ENCODE measurements at places on chromosomes 1 and 21.

- DNase-seq = no peak
Measured at GRCh38 chr1:181849071-181849470, 212.4 kb downstream of the ZNF648 start.

- DNase-seq = no peak
Measured at GRCh38 chr1:239268007-239268406, 118.4 kb upstream of the CHRM3 start.

DNA sequence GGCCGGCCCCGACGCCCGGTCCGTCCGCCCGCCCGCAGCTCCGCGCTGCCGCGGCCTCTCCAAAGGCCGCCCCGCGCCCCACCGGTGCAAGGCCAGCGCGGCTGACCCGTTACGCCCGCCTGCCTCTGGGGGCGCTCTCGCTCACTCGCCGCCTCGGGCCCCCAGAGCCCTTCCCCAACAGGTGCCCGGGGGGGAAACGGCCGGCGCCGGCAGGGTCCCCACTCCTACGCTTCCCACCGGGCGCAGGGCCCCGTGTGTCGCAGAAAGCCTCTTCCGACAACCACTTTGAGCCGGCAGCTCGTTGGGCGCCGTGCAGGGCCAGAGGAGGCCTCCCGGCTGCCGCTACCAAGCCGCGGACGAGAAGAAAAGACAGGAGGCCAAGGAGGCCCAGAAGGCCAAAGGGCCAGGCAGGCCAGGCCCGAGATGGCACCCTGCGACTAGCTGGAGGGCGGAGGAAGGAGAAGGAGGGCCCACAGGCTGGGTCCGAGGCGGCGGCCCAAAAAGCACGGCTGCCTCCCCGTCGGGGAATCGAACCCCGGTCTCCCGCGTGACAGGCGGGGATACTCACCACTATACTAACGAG, 64.9 kb upstream of the FCGR2A start:
- no peak for DNase-seq

DNA sequence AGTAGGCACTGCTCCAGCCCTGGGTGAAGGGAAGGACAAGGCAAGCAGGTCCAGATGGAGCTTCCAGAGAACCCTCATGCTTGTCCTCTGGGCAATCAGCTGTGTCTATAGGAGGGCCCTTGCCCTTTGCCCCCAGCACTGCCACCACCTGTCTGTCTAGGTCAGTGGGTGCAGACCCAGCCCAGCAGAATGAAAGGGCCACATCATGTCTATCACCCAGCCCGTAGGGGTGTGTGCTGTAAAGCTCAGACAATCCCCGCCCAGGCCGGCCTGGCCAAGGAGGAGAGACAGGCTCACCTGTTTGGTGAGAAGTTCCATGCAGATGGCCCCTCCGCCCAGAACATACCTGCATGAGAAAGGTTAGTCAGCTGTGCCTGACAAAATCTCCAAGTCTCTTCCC, 7.0 kb downstream of the UBE2Q1 start:
- no peak for DNase-seq

- DNase-seq = no peak
Measured at GRCh38 chr1:4561205-4561604, 93.2 kb upstream of the AJAP1 start.

- no peak for DNase-seq
Measured at GRCh38 chr1:94793296-94793656, 26.9 kb upstream of the SLC44A3 start.

- no peak for DNase-seq
Measured at GRCh38 chr1:15188678-15189077, 35.1 kb downstream of the TMEM51 start.

DNA sequence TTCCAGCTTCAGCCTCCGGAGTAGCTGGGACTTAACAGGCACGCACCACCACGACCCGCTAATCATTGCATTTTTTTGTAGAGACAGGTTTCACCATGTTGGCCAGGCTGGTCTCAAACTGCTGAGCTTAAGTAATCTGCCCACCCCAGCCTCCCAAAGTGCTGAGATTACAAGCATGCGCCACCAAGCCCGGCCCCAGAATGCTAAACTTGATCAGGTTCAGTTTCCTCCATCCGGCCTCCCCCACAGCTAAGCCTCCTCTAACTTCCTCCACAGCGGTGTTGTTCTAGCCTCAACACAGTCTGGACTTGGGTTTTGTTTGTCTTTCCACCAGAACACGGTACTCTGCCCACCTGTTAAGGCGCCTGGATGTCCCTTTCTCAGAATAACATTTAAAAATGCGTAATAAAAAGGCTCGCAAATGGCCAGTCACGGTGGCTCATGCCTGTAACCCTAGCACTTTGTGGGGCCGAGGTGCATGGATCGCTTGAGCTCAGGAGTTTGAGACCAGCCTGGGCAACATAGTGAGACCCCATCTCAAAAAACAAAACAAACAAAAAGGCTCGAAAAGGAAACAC, 2.4 kb downstream of the PARP1 start:
- DNase-seq = no peak

- DNase-seq = no peak
Measured at GRCh38 chr1:24226749-24227148, 39.7 kb upstream of the IFNLR1 start.

- DNase-seq = no peak
Measured at GRCh38 chr21:25563361-25564116, 43.7 kb downstream of the MRPL39 start.

DNA sequence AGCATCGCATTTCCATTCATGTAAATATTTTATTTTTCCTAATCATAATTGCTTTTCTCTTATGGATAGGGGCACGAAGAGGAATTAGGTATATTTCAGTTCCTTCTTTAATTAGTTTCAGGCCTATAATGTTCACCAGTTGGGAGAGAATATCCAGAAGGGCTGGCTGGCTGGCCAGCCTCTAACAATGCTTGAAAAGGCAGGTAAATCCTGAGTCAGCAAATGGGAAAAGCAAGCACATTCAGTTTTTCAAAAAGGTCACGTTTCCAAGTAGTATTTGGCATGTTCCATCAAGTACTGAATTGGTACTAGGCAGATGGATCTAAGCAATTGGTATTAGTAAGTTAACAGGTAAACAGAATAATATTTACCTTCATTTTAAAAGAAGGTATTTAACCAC, 8.0 kb downstream of the RAB29 start:
- DNase-seq = no peak

DNA sequence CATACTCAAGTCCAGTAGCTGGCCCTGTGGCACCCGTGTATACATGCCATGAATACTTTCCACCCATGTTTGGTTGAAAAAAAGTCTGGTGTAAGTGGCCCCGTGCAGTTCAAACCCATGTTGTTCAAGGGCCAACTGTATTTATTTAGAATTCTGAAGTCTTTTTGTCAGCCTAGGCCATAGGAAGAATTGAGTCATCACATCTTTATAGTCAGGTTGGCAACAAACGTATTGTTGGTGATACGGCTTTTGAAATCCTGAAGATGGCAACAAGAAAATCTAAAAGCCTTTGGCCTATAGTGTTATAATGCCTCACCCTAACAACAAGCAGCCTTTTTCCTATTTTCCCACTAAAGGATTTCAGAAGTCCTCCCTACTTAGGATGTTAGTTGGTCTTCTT, 363.6 kb downstream of the PLPP3 start:
- no peak for DNase-seq

DNA sequence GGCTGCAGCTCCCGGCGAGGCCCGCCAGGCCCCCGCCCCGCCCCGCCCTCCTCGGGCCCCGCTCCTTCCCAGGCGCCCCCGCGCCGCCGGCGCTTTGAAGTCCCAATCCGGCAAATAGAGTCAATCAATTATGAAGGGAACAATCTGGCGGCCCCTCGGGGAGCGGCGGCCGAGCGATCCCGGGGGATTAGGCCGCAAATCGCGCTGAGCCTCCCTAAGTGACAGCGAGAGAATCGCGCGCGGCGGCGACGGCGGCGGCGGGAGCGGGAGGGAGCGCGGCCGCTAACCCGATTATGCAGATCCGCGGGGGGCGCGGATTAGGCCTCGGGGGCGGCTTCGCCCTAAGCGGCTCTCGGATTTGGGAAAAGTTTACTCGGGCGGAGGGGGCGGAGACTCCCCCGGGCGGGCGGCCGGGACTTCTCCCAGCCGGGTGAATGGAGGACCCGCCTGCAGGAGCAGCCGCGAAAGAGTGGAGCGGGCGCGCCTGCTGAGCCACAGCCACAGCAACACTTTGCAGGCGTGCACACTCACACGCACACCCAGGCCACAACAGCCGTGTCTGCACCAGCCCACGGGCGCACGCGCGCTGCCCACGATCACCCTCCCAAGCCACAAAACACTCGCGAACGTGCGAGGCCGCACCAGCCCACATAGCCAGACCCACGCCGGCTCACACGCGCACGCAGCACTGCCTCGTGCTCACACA, 23.0 kb upstream of the DMBX1 start:
- no peak for DNase-seq

DNA sequence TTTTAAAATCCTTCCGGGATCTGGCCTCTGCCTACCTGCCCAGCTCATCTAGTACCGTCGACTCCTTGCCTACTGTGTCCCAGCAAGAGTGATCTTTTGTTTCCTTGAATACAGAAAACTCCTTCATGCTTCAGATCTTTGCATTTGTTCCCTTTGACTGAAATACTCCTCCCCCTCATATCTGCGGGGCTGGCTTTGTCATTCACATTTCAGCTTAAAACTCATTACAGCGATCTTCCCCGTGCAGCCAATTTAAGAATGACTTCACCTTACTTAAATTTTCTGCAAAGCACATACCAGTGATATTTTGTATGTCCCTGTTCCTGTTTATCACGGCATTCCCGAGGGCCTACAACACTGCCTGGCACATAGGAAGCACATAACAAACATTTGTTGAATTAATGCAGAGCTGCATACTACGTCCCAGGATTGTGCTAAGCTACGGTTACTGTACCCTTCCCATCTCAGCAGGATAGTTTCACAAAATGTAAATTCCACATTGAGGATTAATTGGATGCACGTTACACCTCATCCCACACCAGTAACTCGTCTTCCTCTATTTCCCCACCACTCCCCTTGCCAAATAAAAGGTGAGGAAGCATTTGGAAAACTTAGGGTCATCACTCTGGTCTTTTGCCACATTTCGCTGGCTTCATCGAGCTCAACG, 837 bp upstream of the DESI2 start:
- no peak for DNase-seq

GRCh38 chr1:15918962-15919715, 56.8 kb downstream of the ZBTB17 start:
- no peak for DNase-seq

DNA sequence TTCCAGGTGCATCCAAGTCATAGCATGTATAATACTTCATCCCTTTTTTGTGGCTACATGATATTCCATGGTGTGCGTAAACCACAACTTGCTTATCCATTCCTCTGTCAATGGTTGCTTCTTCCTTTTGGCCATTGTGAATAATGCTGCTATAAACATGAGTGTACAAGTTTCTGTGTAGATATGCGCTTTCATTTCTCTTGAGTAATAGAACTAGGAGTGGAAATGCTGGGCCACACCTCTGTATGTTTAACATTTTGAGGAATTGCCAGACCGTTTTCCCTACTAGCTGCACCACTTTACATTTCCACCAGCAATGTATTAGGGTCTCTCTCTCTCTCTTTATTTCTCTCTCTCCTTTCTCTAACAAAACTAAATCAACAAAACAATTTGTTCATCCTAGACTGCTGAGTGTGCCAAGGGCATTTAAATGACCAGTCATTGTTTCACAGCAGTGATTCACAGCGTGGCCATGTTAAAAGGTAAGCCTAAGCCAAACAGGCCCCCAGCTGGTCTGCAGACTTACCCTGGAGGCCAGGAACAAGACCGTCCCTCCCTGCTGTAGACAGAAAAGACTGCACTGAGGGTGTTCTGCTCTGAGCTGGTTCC, 53.2 kb upstream of the LYST start:
- no peak for DNase-seq

GRCh38 chr1:94989398-94989797, 62.5 kb upstream of the CNN3 start:
- no peak for DNase-seq

GRCh38 chr1:209741889-209742288, 14.0 kb upstream of the TRAF3IP3 start:
- no peak for DNase-seq

GRCh38 chr1:227781314-227781930, 34.1 kb upstream of the PRSS38 start:
- no peak for DNase-seq

- no peak for DNase-seq
Measured at GRCh38 chr1:10431070-10431730, 967 bp downstream of the CENPS start.

DNA sequence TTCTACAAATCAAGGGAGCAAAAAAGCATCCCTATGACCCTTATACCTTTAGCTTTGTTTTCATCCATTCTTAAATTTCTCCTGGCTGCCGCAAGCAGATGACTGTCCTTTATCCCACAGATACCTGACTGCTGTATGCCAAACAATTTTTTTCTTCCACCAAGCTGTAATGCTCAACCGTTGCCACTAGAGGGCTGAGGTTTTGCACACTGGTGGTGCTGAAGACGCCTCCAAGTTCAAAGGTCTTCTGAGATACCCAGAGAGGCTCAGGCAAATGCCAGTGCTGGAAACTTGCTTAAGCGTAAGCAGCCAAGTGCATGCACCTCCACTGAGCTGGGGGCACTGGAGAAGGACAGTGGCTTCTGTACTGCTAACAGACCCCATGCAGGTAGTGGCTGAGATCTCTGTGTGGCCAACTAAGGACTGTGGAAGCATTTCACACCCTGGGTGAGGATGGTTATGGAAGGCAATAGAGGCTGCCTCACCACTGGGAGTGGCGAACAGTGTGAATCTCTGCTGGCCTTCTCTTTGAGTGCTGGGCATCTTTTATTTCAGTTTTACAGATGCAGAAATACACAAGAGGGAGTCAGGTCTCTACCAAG, 28.5 kb downstream of the CNIH3 start:
- DNase-seq = no peak

- no peak for DNase-seq
Measured at GRCh38 chr1:177952691-177953090, 17.2 kb downstream of the SEC16B start.

DNA sequence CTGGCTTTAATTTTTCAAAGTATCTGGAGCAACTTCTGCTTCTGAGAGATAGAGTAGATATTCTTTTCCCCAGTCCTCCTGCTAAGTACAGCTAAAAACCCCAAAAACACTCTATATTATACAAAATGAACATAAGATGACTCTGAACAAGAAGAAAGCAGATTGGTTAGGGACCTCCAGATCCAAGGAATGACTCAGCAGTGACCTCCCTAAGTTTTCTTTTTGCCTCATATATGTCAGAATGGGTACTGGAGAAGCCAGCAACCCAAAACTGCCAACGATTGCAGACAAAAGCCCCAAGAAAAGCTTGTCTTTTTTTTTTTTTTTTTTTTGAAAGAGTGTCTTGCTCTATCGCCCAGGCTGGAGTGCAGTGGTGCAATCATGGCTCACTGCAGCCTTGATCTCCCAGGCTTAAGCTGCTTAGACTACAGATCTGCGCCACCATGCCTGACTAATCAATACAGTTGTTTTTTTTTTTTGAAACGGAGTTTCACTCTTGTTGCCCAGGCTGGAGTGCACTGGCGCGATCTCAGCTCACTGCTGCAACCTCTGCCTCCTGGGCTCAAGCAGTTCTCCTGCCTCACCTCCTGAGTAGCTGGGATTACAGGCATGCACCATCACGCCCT, 22.7 kb downstream of the NDUFS5 start:
- DNase-seq = no peak

DNA sequence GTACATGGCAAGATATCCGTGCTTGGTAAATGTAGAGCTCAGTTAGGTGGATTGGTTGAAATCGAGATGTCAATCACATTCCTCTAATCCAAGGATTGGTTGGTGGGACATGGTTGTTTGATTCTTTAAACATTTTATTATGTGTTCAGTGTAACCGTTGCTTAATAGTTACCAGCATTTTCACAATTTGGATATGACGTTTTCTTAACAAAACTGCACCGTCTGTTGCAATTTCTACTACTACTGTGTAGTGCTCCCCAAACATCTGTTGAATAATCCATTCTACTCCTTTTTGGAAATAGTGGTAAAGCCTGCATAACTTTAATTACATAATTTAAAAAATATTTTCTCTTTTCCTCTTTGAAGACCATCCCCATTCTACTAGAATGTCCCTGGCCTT, 16.3 kb downstream of the OR2B11 start:
- no peak for DNase-seq
